Activated CD8-positive, alpha-beta memory T cell treated with anti-CD3 and anti-CD28 coated beads for 48 hours (primary cell): ENCODE measurements at places on chromosomes 2 and 18.

DNA sequence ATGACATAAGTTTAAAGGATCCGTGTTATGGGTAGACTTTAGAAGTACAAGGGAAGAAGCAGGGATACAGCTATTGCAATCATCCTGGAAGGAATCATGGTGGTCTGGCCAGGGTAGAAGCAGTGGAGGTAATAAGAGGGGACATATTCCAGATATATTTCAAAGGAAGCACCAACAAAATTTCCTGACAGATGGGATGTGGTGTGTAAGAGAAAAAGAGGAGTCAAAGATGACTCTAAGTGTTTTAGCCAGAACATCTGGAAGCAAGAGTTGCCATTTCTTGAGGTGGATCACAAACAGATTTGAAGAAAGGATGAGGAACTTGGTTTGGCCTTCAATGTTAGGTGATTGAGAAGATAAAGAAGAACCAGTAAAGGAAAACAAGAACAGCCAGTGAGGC lies 133.1 kb upstream of the CTAGE1 start:
- no peak for DNase-seq

DNA sequence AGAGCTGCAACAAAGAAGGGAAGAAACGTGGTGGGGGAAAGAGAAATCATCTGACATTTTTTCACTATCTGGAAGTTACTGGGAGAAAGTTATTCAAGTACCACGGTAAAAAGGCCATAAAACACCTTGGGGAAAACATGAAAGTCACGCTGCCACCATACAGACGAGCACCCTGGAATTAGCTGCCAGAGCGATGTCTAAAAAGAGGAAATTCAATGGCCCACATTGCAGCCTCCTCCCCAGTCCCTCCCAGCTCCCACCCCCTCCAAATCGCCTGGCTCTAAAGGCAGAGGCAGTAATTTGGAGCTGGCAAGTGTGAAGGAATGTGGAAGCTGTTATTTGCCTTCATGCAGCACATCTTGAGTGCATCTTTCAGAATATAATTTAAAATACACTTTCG lies 192.0 kb downstream of the ALK start:
- DNase-seq: no peak

DNA sequence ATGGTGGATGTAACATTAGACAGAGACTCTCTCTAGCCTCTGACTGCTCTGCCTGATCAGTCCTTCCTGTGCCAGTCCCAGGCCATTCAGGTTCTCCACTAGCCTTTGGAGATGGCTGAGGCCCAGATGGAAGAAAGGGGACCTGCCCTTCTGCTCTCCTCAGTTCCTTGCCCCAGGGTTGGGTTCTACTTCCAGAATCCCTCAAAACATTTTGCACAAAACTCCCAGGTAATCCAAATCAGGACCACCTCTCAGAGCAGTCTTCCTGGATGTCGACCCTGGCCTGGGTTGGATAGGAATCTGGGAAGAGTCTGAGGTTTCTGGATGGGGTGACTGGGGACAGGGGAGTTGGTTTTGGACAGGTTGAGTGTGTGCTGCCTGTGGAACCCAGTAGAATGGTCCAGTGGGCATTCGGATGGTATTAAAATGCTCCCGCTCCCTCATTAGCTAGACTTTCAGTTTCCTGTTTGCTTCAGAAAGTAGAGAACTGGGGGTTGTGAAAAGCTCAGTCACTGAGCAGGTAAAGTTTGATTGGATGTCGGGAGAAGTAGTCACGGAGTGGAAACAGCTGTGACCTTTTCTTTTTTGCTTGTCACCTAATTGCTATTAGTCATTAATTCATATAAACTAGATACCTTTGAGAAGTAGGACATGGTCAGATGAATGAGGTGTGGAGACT lies 37.9 kb downstream of the DPYSL5 start:
- DNase-seq: no peak

DNA sequence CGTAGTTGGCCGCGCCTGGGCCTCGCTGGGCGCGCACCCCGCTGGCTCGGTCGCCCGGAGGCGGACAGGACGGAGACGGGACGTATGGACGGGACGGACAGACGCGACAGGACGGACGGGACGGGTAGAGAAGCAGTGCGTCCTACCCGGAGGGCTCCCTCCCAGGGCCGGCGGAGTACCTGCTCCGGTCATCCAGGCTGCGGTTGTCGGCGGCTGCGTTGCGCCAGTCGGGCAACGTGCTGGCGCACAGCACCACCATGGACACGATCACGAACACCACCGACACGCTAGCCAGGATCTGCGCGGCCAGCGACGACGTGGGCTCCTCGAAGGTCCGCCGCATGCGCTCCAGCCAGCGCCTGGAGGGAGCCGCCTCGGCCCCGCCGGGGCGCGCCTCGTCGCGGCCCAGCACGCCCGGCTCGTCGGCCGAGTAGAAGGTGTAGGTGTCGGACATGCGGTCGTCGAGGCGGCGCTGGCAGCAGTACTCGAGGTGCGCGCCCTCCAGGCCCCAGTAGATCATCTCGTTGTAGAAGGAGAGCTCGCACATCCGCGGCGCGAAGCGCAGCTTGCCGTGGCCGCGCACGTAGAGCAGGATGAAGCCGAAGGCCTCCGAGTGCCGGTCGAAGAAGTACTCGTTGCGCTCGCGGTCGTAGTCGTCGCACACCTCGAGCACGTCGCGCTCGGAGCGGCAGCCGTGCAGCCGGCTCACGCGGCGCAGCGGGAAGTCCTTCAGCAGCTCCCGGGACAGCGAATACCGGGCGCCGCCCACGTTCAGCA lies 903 bp downstream of the KCNG3 start:
- DNase-seq: peak; percentile 2

GRCh38 chr2:235183786-235184185 lies 232.0 kb downstream of the SH3BP4 start:
- DNase-seq: no peak

DNA sequence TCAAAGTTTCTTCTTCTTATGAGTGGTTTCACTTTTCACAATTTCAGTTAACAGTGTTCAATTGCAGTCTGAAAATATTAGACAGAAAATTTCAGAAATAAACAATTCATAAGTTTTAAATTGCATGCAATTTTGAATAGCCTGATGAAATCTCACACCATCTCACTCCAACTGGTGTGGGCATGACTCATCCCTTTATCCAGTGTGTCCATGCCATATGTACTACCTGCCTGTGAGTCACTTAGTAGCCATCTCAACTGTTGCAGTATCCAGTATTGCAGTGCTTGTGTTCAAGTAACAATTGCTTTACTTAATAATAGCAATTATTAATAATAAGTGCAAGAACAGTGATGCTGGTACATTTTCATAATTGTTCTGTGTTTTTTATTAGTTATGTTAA lies 1202.5 kb downstream of the DSC3 start:
- DNase-seq: no peak

DNA sequence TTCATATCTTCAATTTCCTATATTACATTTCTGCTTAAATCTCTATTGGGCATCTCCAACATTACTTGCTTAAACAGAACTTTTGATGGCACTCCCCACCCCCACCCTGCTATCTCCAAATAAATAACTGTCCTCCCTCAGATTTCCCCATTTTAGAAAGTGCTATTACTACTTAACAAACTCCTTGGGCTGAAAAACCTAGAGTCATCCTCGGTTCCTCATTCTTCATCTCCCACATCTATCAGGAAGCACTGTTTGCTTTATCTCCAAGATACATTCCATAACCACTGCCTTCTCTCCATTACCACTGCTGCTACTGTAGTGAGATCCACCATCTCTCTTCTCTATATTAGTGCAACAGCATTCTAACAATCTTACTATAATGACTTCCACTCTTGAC lies 150.4 kb upstream of the CYRIA start:
- DNase-seq: no peak

DNA sequence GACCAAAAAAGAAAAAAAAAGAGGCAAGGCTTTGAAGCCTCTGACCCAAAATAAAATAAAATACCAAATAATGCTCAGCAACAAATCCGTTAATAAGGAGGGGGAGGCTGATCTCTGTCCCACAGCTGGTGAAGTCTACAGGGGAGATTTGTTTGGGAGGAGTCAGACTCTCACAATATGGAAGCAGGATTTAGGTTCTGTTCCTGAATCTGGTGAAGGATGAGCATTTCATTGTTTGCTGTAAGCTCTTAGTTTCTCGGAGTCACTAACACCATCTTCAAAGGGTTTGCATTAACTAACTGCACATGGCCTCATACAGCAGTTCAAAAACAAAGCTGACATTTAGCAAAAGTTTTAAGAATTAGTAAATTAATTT lies 339.4 kb upstream of the TNP1 start:
- no peak for DNase-seq

DNA sequence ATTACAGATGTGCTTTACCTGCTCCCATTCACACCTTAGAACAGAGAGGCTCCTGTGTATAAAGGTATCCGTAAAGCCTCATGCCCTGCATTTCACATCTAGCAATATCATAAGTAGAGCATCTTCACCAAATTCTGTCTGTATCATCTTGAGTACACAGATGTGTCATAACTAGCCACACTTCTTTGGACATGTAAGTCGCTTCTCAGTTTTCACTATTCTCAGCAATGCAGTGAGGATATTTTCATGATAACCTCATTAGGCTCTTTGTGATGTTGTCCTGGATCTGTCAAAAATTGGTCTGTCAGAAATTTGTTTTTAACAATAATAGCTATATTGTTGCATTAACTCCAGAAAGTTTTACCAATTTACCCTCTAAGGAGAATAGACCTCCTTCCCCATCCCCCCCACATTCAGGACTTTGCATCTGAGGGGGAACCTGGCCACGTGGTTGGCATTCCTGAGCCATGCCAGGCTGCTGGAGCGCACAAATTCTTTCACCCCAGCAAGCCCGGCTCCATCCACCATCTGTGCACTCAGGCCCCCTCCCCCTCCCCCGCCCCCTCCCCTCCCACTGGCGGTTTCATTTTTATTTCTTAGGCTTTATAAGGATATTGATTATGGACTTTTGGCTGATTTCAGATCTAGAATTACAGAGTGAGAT lies 34.1 kb downstream of the AGAP1 start:
- DNase-seq: no peak

DNA sequence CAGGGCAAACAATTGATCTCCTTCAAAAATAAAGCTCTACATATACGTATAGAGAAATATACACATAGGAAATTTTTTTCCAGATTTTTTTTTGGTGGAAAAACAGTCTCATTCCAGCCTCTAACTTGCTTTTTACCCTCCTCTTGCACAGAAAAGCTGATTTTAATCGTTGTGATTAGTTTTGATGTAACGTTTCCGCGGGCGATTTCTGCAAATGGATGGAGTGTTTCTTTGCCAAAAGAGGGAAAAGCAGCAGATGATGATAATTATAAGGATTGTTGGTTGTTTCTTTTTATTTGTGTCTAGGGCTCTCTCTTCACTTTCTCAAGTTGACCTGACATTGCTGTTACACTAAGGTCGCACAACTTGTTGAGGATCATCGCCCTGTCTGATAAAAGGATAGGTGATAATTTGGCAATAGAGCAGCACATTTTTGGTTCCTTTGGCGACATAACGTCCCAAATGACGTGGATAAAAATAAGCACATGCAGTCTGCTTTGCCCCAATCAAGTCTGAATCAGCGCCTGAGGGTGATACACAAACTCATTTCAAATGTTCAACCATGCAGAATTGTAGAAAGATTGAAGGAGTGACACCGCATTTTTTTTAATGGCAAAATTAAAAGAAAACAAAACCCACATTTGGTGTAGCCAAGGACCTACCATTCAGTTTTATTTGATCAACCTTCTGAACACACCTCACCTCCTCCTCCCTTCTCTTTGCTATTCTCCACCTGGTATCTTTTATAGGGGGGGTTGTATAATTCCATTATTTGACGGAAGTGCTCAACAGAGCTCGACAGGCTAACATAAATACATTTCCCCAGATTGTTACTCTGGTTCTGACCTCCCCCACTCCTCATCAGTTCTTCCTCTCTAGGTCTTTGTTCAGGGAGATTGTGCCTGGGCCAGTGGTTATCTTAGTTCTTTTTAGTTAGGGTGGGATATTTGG lies 109.6 kb upstream of the KCTD1 start:
- DNase-seq: no peak

DNA sequence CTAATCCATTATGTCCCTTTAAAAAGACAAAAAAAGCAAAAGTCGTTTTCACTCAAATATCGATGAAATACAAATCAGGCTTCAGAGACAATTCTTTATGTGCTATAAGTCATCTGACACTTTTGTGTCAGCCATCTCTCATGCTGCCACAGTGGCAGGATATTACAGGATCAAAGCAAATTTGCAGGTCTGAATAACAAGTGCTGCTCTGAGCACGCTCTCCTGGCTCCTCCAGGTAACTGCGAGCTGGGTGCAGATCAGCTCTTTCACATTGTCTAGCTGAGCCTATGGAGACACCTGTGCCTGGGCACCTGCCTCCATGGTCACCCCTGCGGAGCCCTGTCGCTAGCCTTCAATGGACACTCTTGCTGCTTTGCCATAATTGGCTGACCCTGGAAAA lies 250.2 kb upstream of the RAB12 start:
- DNase-seq: no peak

GRCh38 chr2:105391058-105391627 lies 7.7 kb downstream of the FHL2 start:
- DNase-seq: no peak

DNA sequence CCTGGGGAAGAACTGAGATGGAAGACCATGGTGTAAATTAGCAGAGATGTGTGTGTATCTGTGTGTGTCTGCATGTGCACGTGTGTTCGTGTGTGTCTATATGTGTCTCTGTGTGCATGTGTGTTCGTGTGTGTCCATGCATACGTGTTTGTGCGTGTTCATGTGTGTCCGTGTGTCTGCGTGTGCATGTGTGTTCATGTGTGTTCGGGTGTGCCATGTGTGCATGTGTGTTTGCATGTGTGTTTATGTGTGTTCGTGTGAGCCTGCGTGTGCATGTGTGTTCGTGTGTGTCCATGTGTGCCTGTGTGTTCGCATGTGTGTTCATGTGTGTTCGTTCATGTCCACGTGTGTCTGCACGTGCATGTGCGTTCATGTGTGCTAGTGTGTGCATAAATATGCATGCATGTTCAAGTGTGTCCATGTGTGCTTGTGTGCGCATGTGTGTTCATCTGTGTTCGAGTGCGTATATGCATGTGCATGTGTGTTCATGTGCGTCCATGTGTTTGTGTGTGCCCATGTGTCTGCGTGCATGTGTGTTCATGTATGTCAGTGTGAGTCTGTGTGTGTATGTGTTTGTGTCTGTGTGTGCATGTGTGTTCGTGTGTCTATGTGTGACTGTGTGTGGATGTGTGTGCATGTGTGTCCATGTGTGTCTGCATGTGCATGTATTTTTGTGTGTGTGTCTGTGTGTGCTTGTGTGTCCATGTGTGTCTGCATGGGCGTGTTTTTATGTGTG lies 3.1 kb downstream of the NEU2 start:
- DNase-seq: no peak

GRCh38 chr2:227623226-227623625 lies 5.9 kb downstream of the SCYGR4 start:
- DNase-seq: no peak

DNA sequence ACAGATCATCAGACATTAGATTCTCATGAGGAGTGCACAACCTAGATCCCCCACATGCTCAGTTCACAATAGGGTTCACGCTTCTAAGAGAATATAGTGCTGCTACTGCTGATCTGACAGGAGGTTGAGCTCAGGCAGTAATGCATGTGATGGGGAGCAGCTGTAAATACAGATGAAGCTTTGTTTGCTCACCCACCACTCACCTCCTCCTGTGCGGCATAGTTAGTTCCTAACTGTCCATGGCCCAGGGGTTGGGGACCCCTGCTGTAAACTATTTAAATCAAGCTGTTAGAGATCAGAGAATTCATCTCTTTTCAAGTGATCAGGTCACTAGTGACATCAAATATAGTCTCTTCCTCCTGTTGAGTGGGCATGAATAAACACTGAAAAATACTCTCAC lies 88.8 kb upstream of the ACVR2A start:
- no peak for DNase-seq

GRCh38 chr18:9898792-9899549 lies 13.2 kb downstream of the TXNDC2 start:
- no peak for DNase-seq
